ENCODE measurements at places on chromosomes 12 and 14. TPM values are rescaled to one million over a fixed set of nuclear protein-coding genes. Genes with fewer than 3 reads are reported as not detected.

DNA sequence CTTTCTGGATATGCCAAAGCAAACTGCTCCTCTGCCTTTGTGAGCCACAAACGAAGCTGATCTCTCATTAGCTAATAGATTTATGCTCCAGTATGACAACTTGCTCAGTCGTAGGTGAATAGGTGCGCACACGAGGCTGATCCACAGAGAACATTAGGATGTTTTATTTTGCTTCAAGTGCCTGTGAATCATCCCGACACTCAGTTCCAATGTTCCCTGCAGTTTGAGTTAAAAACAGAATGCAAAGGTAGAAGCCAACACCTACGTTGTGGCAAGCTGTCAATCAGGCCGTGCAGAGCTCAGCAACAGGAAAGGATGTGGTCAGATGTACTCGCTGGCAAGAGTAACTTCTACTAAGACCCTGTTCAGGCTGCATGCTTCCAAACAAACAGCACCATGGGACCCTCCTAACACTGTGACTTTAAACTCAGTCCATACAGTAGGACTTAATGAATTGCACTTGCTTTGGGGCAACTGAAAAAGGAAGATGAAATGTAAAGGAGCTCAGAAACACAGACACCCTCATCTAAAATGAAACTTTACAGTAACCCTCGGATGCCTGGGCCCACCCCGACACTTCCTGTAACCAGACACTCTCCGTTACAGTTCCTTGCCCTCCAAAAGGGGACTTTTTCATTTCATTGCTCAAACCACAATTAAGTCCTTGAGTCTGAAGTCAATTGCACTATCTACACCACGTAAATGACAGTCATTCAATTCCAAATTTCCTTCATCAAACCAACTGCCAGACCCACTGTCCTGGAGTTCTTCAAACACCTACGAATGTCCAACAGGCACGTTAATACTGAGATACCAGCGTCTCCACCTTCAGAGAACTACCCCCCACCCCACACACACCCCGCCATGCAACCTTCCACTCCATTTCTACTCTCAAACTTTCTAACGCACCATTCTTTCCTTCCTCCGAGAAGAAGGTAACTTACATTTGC is 1.6 kb downstream of the CCDC88C start:
- no peaks in the 10 kb centered on the region for H3K4me1 ChIP-seq
- no peaks in the 10 kb centered on the region for H3K27me3 ChIP-seq
- DNase-seq: no peak
- no peaks in the 10 kb centered on the region for H3K36me3 ChIP-seq
- peak overlapping the region; percentile 38 for H3K4me3 ChIP-seq
- no peak overlapping the region for H3K27ac ChIP-seq

GRCh38 chr12:50618864-50619609 is 114.3 kb downstream of the DIP2B start:
- H3K4me3 ChIP-seq: no peak overlapping the region
- DNase-seq: no peak
- H3K4me1 ChIP-seq: peaks cover 6% of the 10 kb centered on the region

DNA sequence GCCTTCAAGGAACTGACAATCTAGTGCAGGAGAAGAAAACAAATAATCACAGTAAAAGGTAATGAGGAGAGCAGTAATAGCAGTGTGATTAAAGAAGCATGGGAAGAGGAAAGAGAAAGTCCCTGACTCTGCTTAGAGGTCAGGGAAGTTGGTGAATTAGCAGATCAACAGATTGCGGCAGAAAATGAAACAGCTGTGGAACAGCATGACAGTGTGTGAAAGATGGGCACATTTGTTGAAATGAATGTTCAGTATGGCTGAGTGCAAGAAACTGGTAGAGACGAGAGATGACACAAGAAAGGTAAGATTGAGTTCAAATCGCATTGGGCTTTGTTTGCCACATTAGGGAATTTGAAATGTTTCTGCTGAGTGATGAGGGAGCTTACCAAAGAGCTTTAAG is 63.7 kb upstream of the RASSF8 start:
- no peaks in the 10 kb centered on the region for H3K27me3 ChIP-seq
- H3K27ac ChIP-seq: no peak overlapping the region
- H3K4me3 ChIP-seq: no peak overlapping the region
- no peak for DNase-seq
- no peaks in the 10 kb centered on the region for H3K36me3 ChIP-seq

GRCh38 chr12:89882050-89882449 is 173.4 kb upstream of the ATP2B1 start:
- no peak overlapping the region for H3K27ac ChIP-seq
- H3K27me3 ChIP-seq: no peaks in the 10 kb centered on the region
- H3K36me3 ChIP-seq: no peaks in the 10 kb centered on the region
- no peaks in the 10 kb centered on the region for H3K4me1 ChIP-seq
- no peak for DNase-seq

DNA sequence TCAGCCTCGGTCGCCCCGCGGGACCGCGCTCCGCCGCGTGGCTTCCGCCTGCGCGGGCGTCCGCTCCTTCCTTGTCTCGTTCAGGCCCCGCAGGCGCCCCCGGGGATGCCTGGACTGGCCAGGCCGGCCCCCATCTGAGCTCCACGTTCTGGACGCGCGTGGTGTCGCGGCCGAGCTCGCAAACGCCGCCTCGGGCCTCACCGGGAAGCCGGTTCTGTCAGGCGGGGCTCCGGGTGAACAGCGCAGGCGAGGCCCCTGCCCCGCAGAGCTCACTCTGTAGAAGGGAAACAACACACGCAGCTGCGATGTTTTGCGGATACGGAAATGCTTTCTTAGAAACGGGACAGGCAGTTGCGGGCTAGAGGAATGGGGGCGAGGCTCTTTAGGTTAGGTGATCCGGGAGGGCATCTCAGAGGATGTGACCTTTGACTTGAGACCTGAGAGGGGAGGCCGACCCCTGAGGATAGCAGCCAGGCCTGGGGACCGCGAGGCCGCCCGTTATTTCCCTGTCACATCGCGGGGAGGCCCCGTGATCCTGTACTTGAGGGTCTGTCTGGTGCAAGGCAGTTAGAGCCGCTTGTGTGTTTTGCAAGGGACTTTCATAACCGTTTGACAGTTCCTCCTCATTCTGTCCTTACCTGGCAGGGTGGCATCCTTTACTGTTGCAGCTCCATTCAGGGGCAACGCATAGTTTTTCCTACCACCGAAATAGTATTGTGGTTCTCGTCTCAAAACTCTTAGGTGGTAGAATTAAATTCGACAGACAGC is 584 bp downstream of the VRK1 start:
- H3K27ac ChIP-seq: peak overlapping the region; percentile 32
- no peaks in the 10 kb centered on the region for H3K27me3 ChIP-seq
- peak overlapping the region; percentile 58 for H3K4me3 ChIP-seq
- peaks cover 6% of the 10 kb centered on the region for H3K4me1 ChIP-seq
- no peak for DNase-seq

- H3K36me3 ChIP-seq: no peaks in the 10 kb centered on the region
- H3K27me3 ChIP-seq: no peaks in the 10 kb centered on the region
- H3K27ac ChIP-seq: no peak overlapping the region
- H3K4me1 ChIP-seq: no peaks in the 10 kb centered on the region
- DNase-seq: no peak
These were observed 13.5 kb upstream of the CMKLR1 start for GRCh38 chr12:108352591-108352990.

DNA sequence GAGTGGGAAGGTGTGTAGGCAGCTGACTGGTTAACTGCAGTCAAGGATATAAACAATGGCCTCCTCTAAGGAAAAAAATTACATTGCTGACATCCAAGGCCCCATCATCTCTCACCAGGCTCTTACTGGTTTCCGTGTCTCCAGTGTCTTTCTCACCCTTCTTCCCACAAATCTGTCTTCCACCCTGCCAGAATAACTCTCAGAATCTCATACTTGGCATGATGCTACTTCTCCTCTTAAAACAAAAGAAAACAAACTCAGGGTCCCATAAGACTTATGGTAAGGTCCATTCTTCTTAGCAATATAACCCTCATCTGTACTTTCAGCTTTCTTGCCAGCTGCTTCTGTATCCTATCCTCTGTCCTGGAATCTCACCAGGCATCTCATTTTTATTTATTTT is 68.9 kb downstream of the SUSD6 start:
- peak overlapping the region; percentile 32 for H3K27ac ChIP-seq
- H3K4me3 ChIP-seq: no peak overlapping the region
- peaks cover 6% of the 10 kb centered on the region for H3K4me1 ChIP-seq
- no peaks in the 10 kb centered on the region for H3K27me3 ChIP-seq
- no peak for DNase-seq
- no peaks in the 10 kb centered on the region for H3K36me3 ChIP-seq

- DNase-seq: peak; percentile 57
- no peaks in the 10 kb centered on the region for H3K27me3 ChIP-seq
- H3K27ac ChIP-seq: peak overlapping the region; percentile 77
These were observed 23.5 kb downstream of the SSH1 start for GRCh38 chr12:108833757-108834472.

DNA sequence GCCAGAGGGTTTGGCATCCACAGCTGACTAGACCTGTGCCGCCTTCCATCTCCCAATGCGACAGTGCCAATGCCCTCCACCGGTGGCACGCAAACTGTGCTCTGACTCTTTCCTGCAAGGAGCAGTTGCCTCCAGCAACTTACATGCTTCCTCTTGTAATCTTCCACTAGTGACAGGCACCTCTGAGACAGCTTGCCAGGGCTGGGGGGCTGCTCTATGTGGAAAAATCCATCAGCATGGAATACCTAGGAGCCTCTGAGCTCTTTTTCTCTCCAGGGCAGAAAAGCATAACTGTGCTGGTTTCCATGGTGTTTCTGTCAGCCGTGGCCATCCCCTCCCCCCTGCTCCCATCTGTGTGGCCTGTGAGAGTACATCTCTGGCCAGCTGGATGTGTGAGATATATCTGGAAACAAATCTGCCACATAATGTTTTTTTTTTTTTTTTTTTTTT is 110.6 kb downstream of the MYRFL start:
- no peaks in the 10 kb centered on the region for H3K4me1 ChIP-seq
- H3K4me3 ChIP-seq: no peak overlapping the region

DNA sequence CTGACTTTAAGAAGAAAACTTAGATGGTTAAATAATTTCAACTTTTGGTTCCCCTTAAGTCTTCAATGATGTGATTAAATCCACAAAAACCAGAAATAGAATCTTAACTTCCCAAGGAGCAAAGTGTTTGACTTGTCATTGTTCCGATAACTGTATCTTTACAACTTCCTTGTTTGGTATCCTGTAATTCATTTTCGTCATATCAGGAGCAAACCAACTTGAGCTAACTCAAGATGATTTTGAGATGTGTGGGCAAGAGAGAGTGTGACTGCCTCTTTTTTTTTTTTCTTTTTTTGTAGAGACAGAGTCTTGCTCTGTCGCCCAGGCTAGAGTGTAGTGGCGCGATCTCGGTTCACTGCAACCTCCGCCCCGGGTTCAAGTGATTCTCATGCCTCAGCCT is 25.3 kb downstream of the DRAM1 start:
- no peaks in the 10 kb centered on the region for H3K4me1 ChIP-seq
- no peaks in the 10 kb centered on the region for H3K27me3 ChIP-seq
- H3K4me3 ChIP-seq: no peak overlapping the region
- no peak overlapping the region for H3K27ac ChIP-seq

DNA sequence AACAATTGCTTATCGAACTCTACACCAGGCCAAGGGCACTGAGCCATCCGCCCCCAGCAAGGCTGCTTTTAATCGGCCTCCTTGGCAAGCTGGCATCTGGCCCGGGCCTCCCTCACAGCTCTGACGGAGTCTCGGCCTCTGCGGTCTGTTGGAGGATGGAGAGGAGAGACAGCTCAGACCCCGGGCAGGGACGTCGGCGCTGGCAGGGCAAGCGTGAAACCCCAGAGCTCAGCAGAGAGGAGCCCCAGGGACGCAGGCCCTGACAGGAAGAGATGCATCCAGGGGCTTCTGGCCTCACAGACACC is 17.5 kb downstream of the CAMKK2 start:
- H3K27ac ChIP-seq: peak overlapping the region; percentile 70
- H3K36me3 ChIP-seq: no peaks in the 10 kb centered on the region
- DNase-seq: no peak
- H3K27me3 ChIP-seq: no peaks in the 10 kb centered on the region
- H3K4me1 ChIP-seq: no peaks in the 10 kb centered on the region

DNA sequence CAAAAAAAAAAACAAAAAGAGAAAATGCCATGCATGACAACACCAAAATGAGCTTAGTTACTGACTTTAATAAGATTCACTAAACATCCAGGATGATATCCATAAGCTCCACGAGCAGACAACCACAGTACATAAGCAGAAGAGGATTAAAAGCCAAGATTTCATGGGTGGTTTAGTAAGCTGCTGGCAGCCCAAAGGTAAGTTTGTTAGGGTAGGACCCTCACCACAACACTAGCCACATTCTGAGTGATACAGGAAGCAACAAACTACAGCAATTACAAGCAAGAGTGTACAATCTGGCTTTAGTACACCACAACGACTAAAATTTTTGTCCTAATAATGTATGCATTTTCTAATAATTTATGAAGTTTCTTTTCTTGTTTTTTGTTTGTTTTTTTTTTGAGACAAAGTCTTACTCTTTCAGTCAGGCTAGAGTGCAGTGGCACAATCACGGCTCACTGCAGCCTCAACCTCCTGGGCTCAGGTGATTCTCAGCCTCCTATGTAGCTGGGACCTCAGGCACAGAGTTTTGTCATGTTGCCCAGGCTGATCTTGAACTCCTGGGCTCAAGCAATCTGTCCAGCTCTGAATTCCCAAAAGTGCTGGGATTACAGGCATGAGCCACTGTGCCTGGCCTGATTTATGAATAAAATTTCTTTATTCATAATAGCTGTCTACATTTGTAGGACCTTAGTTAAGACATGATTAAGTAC is 221.4 kb downstream of the MED13L start:
- H3K36me3 ChIP-seq: no peaks in the 10 kb centered on the region
- H3K4me1 ChIP-seq: peaks cover 11% of the 10 kb centered on the region
- H3K27me3 ChIP-seq: no peaks in the 10 kb centered on the region
- H3K27ac ChIP-seq: no peak overlapping the region
- no peak for DNase-seq

DNA sequence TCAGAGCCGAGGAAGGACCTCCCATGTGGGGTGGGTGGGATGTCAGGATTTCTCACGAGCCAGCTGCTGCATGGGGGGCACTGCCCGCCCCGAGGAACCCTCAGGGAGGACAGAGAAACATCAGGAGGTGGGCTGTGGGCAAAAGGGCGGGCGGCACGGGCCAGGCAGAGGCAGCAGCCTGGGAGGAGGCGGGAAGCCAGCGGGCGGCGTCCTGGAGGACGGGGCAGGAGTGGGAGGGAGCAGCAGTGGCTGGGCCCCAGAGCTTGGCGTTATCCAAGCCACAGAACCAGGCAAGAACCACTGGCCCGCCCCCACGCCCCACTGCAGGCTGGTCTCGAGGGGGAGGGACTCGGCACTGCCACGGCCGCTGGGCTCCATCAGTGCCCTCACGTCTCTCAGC is 2.4 kb downstream of the C14orf180 start:
- no peaks in the 10 kb centered on the region for H3K36me3 ChIP-seq
- H3K4me1 ChIP-seq: no peaks in the 10 kb centered on the region
- no peaks in the 10 kb centered on the region for H3K27me3 ChIP-seq
- DNase-seq: no peak
- H3K4me3 ChIP-seq: no peak overlapping the region
- no peak overlapping the region for H3K27ac ChIP-seq

GRCh38 chr12:110107369-110108281 is 16.5 kb upstream of the IFT81 start:
- no peaks in the 10 kb centered on the region for H3K36me3 ChIP-seq
- no peak overlapping the region for H3K4me3 ChIP-seq
- H3K27ac ChIP-seq: peak overlapping the region; percentile 90
- DNase-seq: peak; percentile 77
- H3K4me1 ChIP-seq: no peaks in the 10 kb centered on the region
- no peaks in the 10 kb centered on the region for H3K27me3 ChIP-seq

The RNU4-1 gene
- under 0.01 TPM for total RNA-seq

The FIGNL2 gene
- total RNA-seq: 1.7 TPM

The PTPRR gene
- total RNA-seq: 9.7 TPM

The ENDOU gene
- total RNA-seq: 0.28 TPM

Data from uterus (tissue), 4 donors.